Nasal cavity respiratory epithelium epithelial cell of viscerocranial mucosa (primary cell): ENCODE measurements at places on chromosomes 2 and 18. TPM values are rescaled to one million over a fixed set of nuclear protein-coding genes. Genes with fewer than 3 reads are reported as not detected.

DUSP28 gene
- 2.4 and 2.6 TPM in 2 replicates for total RNA-seq

SCTR gene
- not detected in 2 replicates for total RNA-seq

DIPK1C gene
- not detected in 2 replicates for total RNA-seq

LYPD6B gene
- total RNA-seq = 10.9 and 11.1 TPM in 2 replicates

FER1L5 gene
- under 0.01 TPM in 2 replicates for total RNA-seq

CHPF gene
- total RNA-seq = 145 and 201 TPM in 2 replicates

MZT2A gene
- 54.2 and 70.7 TPM in 2 replicates for total RNA-seq

GCA gene
- 6.2 and 9.0 TPM in 2 replicates for total RNA-seq

SELENOI gene
- 44.2 and 50.6 TPM in 2 replicates for total RNA-seq

RGPD3 gene
- total RNA-seq = 0.34 and 0.43 TPM in 2 replicates

POTEI gene
- total RNA-seq = not detected in 2 replicates

MYO3B gene
- 0.34 and 1.8 TPM in 2 replicates for total RNA-seq

IGFBP5 gene
- 0.34 and 2.3 TPM in 2 replicates for total RNA-seq

TGFA gene
- total RNA-seq = 144 and 191 TPM in 2 replicates

PKDCC gene
- 0.28 and 0.34 TPM in 2 replicates for total RNA-seq

MAPK4 gene
- total RNA-seq = under 0.01 and 0.07 TPM in 2 replicates

RAB6D gene
- total RNA-seq = under 0.01 and 0.07 TPM in 2 replicates

GRP gene
- not detected in 2 replicates for total RNA-seq

ASPRV1 gene
- 0.21 and 0.34 TPM in 2 replicates for total RNA-seq

TUBA3E gene
- total RNA-seq = not detected in 2 replicates

NCKAP5 gene
- 0.68 and 5.2 TPM in 2 replicates for total RNA-seq

SERPINB10 gene
- under 0.01 and 0.43 TPM in 2 replicates for total RNA-seq

FOXD4L1 gene
- total RNA-seq = under 0.01 and 0.21 TPM in 2 replicates

STAT4 gene
- total RNA-seq = 9.2 and 10.9 TPM in 2 replicates

CDK5R2 gene
- total RNA-seq = 0.07 TPM in 1 of 2 replicates, not detected in the other

C2orf68 gene
- total RNA-seq = 11.9 and 19.1 TPM in 2 replicates

DYNAP gene
- not detected in 2 replicates for total RNA-seq

COL3A1 gene
- under 0.01 and 11.2 TPM in 2 replicates for total RNA-seq
